ENCODE measurements at places on chromosomes 13 and 19.

DNA sequence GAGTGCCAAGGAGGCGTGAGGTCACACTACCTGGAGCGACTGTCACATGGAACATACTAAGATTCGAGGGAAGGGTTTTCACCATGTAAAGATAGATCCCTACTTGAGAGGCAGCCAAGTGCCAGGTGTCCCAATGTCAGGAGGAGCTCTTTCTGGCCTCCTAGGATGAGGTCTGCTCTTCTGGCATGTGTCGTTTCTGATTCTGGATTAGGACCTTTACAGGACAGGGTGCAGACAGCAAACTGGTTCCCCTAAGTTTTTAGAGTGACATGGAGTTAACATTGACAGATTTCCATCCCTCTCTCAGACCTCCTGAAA is 75.3 kb downstream of the ZNF536 start:
- DNase-seq = no peak

- no peak for DNase-seq
These were observed 29.8 kb upstream of the KATNAL1 start for GRCh38 chr13:30337061-30337610.

DNA sequence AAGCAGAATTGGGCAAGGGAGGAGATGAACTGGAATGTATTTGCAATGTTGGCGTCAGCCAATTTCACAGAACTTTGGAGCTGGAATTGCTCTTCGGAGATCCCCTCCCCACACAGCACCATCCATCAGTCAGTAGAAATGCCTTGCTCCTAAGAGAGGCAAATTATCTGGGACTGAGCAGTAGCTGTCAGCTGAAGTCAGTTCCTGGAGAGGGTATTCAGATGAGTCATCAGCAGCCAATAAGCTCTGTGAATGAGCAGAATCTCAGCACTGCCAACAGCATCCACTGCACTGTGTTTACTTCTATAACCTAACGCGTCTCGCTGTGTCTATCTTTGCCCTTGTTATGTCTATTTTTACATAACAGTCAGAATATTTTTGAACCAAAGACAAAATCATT is 213.7 kb downstream of the SLITRK5 start:
- no peak for DNase-seq

DNA sequence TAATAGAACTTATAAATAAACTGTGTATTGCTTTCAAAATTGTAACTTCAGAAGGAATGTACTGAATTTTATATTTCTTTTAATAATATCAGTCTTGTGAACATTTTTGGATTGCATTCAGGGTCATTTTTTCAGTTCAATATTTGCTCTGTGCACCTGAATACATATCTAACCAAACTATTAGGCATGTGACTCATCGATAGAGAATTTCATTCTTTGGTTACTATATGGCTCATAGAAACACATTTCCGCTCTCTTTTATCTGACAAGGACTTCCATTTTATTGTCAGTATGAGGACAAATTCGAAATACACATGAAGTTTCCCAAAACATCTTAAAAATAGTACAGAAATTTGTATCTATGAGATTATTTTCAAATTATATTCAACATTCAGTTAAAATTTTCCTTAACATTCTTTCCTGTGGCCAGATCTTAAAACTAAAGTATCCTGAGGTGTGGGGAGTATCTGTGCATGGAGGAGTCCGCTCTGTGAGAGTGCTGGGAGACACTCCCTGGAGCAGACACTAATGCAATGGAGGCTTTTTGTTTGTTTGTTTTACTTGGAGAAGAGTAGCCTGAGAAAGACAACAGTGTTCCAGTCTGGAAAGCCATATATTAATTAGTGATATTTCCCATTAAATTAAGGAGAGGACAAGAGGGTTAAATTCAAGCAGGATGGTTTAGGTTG is 483.6 kb downstream of the PCDH20 start:
- DNase-seq = no peak

- no peak for DNase-seq
These were observed 2213.9 kb upstream of the PCDH20 start for GRCh38 chr13:63629591-63629990.

DNA sequence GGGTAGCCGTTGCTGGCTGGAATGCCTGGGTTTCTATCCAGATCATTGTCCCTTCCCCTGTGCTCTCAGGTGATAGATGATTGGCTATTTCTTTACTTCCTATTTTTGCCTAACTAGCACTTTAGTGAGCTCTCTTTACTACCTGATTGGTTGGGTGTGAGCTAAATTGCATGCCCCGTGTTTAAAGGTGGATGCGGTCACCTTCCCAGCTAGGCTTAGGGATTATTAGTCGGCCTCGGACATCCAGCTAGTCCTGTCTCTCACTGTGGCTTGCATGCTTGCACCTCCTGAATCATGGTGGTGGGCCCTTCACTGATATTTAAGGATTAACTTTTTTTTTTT is 10.1 kb downstream of the TTYH1 start:
- no peak for DNase-seq

- no peak for DNase-seq
These were observed 8.1 kb upstream of the ARRDC2 start for GRCh38 chr19:17999684-18000479.

- DNase-seq = no peak
These were observed 21.0 kb downstream of the TNFSF9 start for GRCh38 chr19:6551607-6552450.

GRCh38 chr19:56091751-56092546 is 29.1 kb downstream of the ZNF787 start:
- no peak for DNase-seq

DNA sequence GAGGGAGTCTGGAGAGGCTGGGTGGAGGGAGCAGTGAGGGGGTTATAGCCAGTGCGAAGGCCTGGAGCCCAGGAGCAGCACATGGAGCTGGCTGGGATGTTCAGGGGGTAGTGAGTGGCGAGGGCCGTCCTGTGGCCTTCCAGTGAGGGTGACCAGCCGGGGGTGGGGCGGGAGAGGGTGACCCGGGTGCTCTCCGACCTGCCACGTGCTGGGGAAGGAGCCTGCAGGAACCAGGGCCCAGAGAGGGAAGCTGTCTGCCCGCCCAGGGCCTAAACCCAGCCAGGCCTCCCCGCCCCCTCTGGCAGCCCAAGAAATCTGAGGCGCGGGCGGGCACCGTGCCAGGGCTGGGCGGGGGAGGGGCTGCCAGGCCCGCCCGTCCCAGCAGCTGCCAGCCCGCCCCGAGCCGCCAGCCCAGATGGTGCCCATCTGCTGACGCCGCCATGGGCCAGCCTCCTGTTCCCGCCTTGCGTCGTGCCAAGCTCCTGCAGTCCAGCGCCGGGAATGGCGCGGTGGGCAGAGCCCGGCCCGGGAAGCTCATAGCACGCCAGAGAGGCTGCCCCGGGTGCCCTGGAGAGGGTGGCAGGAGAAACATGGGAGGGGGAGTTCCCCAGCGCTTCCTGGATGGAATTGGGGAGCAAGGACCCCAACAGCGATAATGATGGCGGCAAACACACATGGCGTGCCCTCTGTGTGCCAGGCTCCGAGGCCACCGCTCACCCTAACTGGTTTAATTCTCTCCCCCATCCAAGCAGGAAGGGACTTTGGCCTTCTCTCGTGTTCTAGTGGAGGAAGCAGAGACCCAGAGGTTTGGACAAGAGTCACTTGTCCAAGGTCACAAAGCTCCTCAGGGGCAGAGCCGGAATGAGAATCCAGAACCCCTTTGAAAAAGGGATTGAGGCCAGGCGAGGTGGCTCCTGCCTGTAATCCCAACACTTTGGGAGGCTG is 21.5 kb downstream of the NFIC start:
- DNase-seq = no peak

DNA sequence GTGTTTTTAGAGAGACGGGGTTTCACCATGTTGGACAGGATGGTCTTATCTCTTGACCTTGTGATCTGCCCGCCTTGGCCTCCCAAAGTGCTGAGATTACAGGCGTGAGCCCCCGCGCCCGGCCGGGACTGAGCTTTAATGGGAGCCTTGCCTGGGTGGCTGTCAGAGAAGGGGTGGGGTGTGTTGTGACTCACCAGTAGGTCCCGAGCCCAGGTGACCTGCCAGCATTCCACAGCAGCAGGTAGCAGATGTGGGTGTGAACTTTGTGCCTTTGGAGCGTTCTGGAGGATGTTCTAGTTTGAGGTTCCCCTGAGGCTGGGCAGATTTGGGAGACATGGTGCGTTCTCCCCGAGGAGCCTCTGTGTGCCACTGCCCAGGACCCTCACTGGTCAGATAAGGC is 7.1 kb upstream of the EPN1 start:
- no peak for DNase-seq

- no peak for DNase-seq
These were observed 5.6 kb upstream of the SLAIN1 start for GRCh38 chr13:77691871-77692270.

DNA sequence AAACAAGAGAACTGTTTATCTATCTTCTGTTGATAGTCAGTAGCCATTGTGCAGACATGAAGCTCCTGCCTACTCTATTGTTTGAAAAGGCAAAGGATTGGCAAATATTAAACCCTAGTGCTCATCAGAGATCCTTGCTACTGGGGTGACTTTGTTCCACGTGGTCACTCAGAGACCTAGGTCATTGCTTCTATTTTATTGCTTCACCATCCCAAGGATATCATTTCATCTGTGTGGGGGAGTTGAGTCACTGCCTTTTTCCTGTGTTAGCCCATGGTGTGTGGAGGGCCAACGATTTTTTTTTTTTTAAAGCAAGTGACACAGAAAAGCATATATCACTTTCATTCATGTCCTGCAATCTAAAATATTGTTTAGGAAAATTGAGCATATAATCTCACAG is 254.1 kb upstream of the RXFP2 start:
- DNase-seq = no peak

GRCh38 chr13:112849500-112849899 is 119.5 kb upstream of the MCF2L start:
- no peak for DNase-seq

- no peak for DNase-seq
These were observed 30.2 kb upstream of the TFDP1 start for GRCh38 chr13:113554333-113554700.

DNA sequence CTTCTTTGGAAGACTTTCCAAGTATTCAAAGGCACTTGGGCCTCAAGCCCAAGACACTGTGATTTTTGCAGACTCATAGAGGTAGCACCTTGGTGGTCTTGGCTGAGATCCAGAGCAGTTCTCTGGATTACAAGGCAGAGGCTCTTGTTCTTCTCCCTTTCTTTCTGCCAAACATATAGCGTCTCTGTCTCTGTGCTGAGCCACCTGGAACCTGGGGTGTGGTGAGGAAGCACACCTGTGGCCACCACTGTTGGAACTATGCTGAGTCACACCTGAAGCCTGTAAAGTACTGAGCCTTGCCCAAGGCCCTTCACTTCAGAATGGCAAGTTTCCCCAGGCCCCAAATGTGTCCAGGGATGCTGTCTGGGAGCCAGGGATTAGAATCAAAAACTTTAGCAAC is 127.5 kb downstream of the FREM2 start:
- no peak for DNase-seq

- no peak for DNase-seq
These were observed 66.3 kb downstream of the LMO7 start for GRCh38 chr13:75702476-75702875.

DNA sequence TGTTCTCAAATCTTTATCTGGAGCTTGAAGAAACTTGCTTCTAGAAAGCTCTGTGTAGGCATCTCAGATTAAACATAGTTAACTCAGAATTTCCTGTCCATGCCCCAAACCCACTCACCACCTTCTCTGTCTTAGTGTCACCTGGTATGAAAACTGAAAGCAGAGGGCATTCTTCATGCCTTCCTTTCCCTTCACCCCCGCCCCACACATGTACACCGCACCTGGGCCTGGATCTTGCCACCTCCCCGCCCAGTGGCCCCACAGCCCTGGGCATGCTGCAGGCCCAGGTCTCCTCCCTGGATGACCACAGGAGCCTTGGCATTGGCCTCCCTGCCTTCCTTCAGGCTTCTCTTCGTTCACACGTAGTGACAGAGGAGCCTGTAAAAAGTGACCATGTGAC is 15.8 kb downstream of the CFAP97D2 start:
- no peak for DNase-seq
